ENCODE measurements at places on chromosomes 5 and 9. TPM values are rescaled to one million over a fixed set of nuclear protein-coding genes. Genes with fewer than 3 reads are reported as not detected.

The REEP2 gene
- 0.24 TPM for polyA plus RNA-seq

The TMEM252 gene
- not detected for polyA plus RNA-seq

The ORM2 gene
- not detected for polyA plus RNA-seq

The FST gene
- not detected for polyA plus RNA-seq

The NIM1K gene
- 0.20 TPM for polyA plus RNA-seq

The PCAT7 gene
- not detected for polyA plus RNA-seq

The RALGPS1 gene
- polyA plus RNA-seq, result 3.2 TPM

The ELOVL7 gene
- not detected for polyA plus RNA-seq

The LRRC26 gene
- polyA plus RNA-seq, result not detected

The NOXA1 gene
- 1.3 TPM for polyA plus RNA-seq

The FOXI1 gene
- not detected for polyA plus RNA-seq

The C9 gene
- polyA plus RNA-seq, result not detected

The CAMK4 gene
- polyA plus RNA-seq, result 84.5 TPM

The THBS4 gene
- not detected for polyA plus RNA-seq

The SOX30 gene
- polyA plus RNA-seq, result 0.28 TPM

The NMUR2 gene
- polyA plus RNA-seq, result not detected
